RPMI7951 (cell line): ENCODE measurements at places on chromosomes 11 and 22.

DNA sequence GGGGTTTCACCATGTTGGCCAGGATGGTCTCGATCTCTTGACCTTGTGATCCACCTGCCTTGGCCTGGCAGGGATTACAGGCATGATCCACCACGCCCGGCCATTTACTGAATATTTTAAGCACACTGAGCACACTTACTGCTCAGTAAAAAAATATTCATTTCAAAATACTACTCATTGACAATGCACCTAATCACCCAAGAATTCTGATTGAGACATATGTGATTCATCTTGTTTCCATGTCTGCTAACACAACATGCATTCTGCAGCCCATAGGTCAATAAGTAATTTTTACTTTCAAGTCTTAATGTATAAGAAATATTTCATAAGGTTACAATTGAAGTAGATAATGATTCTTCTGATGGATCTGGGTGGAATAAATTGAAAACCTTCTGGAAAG, 4.2 kb upstream of the OR52J3 start:
- no peak for DNase-seq

DNA sequence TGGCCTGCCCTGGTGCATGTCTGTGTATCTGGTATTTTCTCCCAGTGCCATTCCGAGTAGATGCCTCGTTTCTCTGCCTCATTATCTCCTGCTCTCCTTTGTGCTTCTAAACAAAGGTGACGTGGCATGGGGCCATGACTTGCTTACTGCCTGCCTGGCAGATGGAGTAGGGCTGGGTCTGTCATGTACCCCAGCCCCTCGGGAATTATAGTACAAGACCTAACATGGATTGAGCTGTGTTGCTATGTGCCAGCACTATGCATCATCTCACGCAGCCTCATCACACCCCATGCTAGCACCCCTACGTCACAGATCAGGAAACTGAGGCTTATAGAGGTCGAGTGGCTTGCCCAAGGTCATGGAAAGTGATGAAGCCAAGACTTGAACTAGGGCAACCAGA, 88.1 kb downstream of the GALNT18 start:
- DNase-seq: no peak

DNA sequence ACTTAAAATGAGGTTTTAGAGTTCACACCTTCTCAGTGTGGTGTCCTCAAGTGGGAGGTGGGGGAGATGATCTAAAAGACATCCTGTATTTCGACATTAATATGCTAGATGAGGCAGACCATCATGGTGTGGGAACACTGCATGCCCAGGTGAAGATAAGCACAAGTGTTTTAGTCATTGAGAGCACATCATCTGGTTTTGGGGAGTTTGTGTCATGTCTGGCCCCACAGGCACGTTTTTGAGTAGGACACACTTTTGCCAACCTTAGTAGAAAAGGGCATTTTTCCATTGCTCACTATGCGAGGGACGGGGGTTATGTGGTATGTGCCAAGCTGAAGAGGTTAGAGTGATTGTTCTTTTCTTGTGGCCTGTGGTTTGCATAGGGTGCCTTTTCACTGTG, 189.3 kb downstream of the DBX1 start:
- no peak for DNase-seq

- no peak for DNase-seq
Measured at GRCh38 chr22:46362934-46363515, 27.5 kb downstream of the TRMU start.

DNA sequence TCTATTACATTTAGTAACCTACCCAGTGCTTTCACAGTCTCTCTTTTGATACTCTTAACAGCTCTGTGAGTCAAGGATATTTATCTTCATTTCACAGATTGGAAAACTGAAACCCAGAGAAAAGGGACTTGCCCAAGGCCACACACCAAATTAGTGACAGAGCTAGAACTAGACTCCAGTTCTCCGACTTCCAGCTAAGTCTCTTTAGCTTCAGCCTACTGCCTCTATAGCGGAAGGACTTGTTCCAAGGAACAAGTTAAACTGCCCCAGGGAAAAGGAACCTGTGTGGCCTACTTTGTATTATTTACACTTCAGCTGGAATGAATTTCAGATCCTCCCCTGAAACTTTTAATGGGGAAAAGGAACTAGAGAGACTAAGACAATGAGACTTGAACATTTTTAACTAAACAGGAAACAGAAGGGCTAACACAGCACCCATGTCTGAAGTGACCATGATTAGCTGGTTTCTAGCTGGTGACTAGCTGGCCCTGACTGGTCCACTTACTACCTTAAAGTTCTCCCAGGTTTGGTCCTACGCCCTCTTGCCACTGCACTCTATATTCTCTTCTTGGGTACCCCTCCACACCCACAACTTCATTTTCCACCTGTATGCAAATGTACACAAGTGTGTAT, 1.3 kb downstream of the LRRC51 start:
- DNase-seq: no peak

DNA sequence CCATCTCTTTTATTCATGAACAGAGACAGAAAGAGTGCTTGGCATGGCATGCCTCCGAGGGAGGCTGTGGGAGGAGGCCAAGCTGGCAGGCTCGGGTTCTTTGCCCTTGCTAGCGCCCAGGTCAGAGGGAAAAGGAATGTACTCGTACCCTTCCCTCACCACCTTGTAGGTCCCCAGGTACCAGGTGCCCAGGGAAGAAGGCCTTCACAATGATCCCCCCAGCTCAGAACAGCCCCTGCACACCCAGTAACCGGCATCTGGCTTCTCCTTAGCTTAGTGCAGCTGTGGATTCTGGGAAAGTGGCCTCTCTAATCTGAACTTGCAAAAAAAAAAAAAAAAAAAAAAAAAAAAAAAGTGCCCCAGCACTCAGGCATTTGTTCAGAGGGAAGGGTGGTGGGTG, 1.3 kb downstream of the HEPN1 start:
- DNase-seq: no peak

GRCh38 chr11:14793546-14793945, 98.5 kb downstream of the CYP2R1 start:
- DNase-seq: no peak

DNA sequence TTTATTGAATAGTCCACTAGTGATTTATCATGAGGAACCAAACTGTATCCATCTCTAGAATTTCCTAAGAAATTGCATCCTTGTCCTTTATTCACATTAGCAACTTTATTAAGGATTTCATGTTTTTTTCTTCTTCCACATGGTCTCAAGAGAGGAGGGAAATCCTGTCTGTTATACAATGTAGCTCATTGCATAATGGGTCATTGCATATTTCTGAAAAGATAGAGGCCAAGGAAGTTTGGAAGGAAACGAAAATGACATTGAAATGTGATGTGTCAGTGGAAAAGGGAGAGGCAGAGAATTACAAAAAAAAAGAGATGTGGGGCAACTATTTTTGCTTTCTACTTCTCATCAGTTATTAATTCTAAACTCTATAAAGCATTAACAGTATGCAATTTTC, 353.1 kb downstream of the METTL15 start:
- DNase-seq: no peak

DNA sequence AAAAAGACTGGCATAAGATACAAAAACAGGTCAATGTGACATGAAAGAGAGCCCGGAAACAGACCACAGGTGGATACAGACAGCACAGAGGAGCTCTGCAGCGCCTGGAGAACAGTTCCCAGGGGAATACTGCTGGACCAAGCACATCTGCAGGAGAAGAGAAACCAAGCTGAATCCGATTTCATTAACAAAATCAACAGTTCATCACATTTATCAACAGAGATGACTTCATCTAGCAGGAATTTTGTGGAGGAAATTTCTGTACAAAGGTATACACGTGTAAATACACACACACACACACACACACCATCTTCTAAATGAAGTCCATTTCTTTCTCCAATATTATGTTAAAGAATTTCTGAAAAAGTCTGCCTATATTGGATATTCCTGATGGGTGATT, 17.1 kb downstream of the YPEL1 start:
- DNase-seq: no peak

DNA sequence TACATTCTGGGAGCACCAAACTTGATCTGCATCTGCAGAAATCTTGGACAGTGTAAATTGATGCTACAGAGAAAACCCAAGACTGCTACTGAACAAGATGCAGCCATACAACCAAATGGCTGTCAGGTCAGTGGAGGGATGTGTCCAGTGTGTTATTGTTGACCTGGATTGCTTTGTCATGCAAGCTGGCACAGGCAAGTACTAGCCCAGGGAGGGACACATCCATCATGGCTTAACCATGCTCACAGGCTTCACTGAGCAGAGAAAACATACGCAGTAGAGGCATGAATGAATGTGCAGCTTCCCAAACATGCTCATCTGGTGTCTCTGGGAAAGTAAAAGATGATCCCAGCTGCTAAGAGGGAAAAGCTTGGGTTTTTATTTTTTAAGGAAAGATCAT, 93.6 kb downstream of the MTNR1B start:
- peak; percentile 26 for DNase-seq

GRCh38 chr11:32318071-32319055, 117.0 kb downstream of the WT1 start:
- no peak for DNase-seq

- no peak for DNase-seq
Measured at GRCh38 chr11:818396-819128, at the start of gene PNPLA2. TSS of gene PNPLA2 (plus strand) at chr11:818914. CDS start at chr11:819719, 805 bp downstream.

DNA sequence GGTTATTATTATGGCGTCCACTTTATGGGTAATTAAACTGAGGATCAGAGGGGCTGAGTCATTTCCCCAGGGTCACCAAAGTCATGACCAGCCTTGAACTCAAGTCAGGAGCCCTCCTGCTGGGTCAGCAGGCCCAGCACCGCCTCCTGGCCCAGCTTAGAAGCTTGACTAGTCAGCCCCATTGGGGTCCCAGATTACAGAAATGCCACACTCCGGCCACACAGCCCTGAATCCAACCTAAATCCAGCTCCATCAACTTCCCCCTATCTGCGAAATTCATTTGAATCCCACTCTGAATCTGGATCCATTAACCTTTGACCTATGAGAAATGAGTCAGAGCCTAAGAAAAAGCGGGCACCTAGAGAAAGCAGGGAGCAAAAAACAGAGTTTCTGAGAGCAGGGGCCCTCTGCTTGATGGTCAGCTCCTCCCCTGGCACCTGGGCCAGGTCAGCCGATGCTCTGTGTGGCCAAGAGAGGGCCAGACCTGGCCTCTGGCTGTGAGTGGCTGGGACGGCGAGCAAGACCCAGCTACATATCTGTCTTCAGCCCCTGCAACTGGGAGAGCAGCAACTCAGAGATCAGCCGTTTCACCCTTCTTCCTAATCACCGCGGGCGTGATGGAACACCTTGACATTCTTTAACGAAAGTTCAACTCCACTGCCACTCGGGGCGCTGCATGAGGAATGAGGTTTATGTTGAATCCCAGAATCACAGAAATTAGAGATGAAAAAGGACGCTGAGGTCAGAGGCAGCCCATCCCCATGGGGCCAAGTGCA, 196.1 kb downstream of the TRIM29 start:
- DNase-seq: no peak

GRCh38 chr11:132423266-132423665, 1052.9 kb downstream of the NTM start:
- peak; percentile 73 for DNase-seq

DNA sequence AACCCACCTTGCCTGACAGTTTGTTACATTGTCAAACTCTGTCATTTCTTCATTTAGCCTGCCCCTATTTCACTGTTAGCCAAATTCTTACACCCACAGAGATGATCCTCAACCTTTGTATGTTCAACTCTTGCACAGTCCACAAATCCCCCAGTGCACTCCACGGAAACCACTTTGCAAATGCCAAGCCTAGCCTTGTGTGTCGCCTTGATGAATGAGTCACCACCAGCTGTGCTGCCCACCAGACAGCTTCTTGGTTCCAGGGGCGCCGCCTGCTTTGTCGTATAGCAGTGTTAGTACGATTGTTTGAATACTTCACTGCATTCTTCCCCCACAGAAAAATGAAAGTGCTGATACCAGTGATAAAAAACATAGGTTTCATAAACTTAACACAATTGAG, 686.3 kb downstream of the NTM start:
- peak; percentile 96 for DNase-seq

DNA sequence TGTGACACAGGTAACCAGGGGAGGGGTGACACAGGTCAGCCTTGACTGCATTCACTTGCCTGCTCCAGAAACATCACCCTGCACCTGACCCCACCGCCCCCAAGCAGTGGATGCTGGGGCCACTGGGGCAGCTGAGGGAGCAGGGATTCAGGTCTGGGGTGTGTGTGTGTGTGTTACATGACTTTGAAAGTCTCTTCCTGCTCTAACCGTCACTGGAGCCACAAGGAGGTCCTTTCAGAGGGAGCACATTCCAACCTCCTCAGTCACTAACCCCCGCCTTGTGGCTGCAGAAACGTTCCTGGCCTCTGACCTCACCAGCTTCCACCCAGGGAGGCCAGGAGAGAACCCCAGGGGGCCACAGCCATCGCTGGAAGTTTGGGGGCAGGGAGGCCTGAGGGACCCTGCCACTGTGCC, 2.9 kb upstream of the FOSL1 start:
- peak; percentile 97 for DNase-seq

DNA sequence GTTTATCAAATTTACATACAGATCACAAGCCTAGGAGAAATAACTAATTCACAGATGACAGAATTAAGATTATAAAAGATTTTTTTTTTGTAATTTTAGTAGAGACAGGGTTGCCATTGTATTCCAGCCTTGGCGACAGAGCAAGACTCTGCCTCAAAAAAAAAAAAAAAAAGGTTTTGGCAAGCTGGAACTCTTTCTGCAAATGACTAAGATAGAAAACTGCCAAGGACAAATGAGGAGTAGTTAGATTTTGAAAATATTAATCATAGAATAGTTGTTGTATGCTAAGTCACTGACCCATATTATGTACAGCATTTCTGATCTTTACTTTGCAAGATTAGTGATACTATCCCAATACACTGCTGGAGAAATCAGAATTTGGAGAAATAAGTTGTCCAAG, 99.2 kb downstream of the C11orf65 start:
- DNase-seq: no peak

DNA sequence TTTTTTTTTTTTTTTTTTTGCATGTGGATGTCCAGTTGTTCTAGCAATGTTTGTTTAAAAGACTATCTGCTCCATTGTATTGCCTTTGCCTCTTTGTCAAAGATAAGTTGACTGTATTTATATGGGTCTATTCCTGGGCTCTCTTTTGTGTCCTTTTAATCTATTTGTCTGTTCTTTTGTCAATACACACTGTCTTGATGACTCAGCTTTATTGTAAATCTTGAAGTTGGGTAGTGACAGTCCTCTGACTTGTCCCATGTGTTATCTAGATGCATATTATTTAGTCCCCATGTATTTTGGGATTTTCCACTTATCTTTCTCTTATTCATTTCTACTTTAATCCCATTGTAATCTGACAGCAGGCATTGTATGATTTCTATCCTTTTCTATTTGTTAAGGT, 3.3 kb downstream of the CCDC81 start:
- DNase-seq: no peak

DNA sequence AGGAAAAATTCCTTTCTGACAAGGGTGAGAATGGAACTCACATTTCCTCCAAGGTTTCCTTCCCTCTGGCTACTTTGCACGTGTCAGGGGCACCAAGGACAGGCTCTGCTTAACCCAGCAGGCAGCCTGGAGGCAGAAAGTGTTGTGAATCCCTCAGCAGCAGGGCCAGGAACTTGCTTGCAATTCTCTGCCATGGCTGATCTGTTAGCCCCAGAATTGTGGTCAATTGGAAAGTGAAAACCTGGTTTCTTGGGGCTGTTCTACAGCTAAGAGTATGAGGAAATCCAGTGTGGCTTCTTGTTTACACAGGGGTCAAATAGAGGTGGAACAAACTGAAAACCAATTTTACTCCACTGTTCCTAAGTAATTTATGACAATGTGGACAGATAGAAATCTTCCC, 38.3 kb upstream of the CEP295 start:
- DNase-seq: peak; percentile 3
